Stimulated activated CD4-positive, alpha-beta T cell treated with anti-CD3 and anti-CD28 coated beads, Interleukin-1b, Interleukin-23, amount 100 ng/mL, for 48 hours (primary cell): ENCODE measurements at places on chromosomes 11 and 22.

DNA sequence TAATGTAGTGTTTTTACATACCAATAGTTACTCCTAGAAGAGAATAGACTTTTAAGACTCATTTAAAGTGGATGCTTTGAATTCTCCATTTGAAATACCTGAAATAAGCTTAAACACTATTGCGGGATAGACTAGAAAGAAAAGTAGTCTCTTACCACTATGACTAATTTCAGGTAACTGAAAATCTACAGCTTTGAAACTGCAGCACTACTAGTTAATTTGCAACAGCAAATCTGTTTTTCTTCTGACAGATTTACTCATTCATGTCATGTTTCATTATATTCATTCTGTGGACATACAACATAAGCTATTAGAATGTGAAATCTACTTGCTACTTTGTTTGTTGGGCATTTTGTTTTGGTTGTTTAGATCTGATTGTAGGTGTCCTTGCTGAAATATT is 153.6 kb downstream of the MAML2 start:
- DNase-seq = no peak

DNA sequence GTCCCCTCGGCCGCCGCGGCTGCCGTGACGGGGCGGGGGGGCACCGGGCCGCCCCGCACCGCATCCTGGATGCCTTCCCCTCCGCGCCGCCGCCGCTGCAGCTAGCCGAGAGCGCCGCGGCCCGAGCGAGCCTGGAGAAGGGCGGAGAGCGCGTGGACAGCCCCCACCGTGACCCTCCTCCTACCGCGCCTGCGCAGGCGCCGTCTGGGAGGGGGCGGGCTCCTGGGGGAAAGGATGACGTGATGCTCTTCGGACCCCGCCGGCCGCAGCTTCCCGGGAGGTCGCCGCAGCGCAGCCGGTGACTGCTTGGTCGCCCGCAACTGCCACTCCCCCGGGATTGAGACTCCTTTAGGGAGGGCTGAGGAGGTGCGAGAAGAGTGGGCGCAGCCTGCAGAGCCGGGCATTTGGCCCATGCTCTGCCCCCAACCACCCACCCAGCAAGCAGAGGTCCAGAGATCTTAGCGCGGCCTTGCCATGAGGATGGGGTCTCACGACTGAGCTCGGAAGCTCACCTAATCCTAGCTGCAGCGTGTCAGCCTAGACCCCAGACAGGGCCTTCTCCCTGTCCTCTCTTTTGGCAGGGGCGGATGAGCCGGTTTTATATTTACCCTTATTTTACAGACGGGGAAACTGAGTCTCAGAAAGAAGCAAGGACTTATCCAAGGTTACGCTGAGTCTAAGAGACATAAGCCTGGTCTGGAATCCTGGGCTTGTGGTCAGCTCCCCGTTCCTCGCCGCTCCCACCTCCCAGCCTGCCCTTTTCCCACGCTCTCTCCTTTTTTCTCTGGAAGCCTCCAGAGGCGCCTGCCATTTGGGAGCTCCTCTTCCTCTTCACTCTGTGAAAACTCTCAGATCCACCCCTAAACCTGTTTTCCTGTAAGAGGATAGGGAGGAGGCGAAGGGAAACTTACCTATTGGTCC is at the start of gene DENND5A:
DENND5A (minus strand) TSS at position 140 of the 921 bp plus-strand sequence. CDS start 281 bp downstream, outside the sequence.
- peak; percentile 54 for DNase-seq

DNA sequence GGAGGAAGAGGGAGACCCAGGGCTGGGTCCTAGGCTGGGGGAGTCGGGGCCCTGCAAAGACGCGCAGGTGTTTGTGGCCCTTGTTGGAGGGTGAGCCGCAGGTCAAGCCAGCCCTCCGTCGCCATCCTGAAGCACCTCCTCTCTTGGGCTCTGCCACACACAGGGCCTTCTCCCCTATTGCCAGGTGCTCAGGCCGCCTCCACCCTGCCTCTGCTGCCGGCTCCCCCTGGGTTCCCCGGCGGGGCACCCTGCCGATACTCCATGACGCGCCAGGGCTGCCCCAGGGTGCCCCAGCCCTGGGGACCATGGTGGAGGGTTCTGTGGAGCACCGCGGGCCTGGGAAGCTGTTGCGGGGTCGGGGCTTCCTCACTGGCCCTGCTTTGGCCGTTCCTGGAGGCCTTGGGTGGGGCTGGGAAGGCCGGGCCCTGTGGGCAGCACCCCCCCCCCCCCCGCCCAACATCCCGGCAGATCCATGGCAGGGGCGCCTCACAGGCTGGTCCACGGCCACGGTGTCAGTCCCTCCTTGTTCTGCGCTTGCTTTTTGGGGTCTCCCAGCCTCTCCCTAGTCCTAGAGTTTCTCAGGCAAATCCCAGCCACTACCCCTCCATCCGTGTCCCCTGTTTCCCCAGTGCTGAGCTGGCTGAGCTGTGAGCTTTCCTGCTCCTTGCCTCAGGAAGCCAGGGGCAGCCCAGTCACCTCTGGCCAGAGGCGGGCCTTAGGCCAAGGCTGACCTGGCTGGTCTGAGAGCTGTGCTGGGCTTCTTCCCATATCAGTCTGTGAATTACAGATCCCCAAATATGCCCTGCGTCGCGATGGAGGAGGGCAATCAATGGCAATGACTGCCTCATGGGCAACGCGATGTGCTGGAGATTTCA is 2.3 kb upstream of the ADORA2A start:
- DNase-seq = no peak

DNA sequence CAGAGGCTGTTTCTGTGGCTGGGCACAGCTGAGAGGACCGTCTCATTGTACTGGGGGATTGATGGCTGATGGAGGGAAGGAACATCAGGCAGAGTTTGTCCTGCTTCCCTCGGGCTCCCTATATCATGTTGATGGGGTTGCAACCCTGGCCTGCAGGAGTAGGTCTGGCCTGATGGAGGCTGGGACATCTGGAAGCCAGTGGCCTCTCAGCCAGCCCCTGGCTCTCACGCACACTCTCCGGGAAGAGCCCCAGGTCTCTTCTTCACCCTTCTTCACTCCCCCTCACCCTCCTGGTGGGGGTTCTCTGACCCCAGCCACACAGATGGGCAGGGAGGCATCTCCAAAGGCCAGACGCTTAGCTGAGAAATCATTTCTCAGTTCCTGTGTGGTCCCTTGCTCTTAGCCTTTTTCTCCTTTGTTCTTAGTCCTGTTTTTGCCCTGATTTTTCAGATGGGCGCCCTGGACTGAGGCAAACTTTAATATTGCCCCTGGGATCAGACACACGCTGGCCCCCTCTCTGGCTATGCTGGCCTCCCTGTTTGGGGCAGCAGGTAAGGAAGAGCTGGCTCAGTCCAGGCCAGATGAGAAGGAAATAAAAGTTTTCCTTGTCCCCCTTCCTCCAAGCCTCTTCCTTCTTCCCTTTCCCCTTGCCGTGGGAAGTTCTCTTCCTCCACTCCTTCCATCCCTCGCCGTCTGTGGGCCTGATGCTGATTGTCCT is 13.9 kb upstream of the ANO1 start:
- DNase-seq = no peak

DNA sequence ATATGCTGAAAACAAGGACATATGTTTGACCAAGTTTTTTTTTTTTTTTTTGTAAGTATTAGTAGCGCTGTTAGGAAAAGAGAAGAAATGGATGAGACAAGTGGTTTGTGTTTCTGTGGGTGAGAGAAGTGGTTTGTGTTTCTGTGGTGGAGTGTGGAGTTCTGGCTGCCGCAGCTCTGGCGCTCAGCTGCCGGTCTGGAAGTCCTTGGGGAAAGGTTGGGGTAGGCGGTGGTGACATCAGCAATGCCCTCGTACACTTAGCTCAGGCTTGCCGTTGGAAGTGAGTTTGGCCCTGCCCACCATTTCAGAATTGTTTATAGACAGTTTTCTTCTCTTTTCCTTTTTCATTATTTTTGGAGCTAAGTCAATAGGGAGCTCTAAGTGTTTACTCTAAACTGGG is 116.6 kb downstream of the TBC1D22A start:
- DNase-seq = no peak

DNA sequence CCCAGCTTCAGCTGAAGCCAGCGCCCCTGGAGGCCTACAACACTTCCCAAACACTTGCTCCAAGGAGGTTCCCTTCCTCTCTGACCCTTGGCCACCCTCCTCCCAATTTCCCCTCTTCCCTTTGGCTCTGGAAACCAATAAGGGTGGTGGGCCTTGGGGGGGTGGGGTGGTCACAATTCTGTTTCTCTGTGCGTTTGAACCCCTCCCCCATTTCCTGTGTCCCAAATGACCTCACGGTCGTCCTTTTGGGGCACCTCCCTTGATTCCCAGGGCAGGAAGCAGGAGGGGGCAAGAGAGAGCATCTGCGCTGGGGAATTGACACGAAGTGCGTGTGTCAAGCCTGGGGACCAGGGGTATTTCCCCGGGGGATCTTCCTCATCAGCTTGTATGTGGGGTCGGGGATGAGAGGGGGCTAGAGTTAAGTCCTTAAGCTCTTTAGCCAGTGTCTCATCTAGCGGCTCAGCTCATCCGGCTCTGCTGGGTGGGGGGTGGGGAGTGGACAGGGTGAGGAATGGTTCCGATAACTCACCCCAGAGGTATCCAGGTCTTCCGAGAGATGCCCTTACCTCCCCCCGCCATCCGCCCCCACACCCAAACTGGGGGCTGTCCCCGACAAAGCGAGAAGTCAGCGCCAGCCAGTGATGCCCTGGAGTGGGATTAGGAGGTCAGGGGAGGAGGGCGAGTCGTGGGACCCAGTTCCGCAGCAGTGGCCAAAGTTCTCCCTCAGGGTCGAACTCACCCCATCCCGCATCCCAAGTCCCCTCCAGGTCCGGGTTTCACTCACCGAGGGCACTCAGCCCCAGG is 587 bp downstream of the ESAM start:
- no peak for DNase-seq
